Gastroesophageal sphincter (tissue), 4 donors: ENCODE measurements at places on chromosomes 5 and 9.
A peak's percentile ranks its signal among the peaks of the same experiment; 100 is the strongest.

DNA sequence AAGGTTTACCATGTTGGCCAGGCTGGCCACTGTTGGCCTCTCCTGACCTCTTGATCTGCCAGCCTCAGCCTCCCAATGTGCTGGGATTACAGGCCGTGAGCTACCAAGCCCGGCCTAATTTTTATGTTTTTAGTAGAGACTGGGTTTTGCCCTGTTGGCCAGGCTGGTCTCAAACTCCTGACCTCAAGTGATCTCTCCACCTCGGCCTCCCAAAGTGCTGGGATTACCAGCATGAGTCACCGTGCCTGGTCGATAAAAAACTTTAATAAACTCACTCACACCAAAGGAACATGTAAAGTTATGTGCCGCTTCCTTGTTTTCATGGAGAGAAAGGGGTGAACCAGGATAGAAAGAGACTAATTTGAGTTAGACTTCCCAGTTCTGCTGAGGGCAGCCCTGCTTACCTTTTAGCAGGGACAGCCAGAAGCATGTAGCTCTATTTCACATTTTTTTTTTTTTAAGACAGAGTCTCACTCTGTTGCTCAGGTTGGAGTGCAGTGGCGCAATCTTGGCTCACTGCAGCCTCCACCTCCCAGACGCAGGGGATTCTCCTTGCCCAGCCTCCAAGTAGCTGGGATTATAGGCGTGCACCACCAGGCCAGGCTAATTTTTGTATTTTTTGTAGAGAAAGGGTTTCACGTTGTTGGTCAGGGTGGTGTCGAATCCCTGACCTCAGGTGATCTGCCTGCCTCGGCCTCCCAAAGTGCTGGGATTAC is 11.4 kb upstream of the HAUS6 start:
- no peaks in the 10 kb centered on the region for H3K4me1 ChIP-seq
- no peak overlapping the region for H3K4me3 ChIP-seq
- ATAC-seq: no peak
- no peak overlapping the region for H3K27ac ChIP-seq

DNA sequence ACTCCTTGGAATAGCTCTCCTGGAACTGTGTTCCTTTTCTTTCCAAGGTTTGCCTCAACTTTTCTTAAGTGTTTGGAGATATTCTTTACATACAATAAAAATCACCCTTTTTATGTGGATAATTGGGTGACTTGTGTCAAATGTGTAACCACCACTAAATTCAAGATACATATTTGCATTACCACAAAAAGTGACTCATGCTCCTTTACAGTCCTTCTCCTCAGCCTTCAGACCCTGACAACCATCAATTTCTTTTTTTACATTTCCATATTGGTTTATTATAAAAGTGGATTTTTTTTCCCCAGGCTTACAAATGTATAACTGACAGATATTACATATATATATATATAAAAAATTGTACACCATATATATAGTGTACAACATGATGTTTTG is 372.0 kb upstream of the KCNN2 start:
- no peak overlapping the region for H3K4me3 ChIP-seq
- no peak for ATAC-seq
- no peaks in the 10 kb centered on the region for H3K4me1 ChIP-seq
- H3K27me3 ChIP-seq: no peaks in the 10 kb centered on the region
- no peak overlapping the region for H3K27ac ChIP-seq
- H3K36me3 ChIP-seq: no peaks in the 10 kb centered on the region

GRCh38 chr5:143641549-143642355 is 170.2 kb upstream of the HMHB1 start:
- no peaks in the 10 kb centered on the region for H3K36me3 ChIP-seq
- H3K27me3 ChIP-seq: no peaks in the 10 kb centered on the region
- no peak overlapping the region for H3K4me3 ChIP-seq
- no peaks in the 10 kb centered on the region for H3K4me1 ChIP-seq
- ATAC-seq: no peak
- H3K27ac ChIP-seq: no peak overlapping the region

DNA sequence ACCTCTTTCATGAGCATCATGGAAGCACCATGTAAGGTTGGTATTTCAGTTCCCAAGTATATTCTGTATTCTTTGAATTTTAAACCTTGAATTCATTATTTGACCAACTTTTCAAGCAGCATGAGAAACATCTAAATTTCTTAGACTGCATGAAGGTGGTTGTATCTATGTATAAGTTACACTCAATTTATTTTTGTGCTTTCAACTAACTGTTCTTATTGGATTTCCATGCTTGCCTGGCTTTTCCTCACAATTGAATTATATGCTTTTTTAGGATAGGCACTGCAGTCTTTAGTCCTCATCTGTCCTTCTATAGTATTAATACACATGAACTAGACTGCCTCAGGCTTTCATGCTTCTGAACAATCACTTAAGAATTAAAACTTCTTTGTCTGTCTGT is 134.0 kb downstream of the CEP120 start:
- no peaks in the 10 kb centered on the region for H3K36me3 ChIP-seq
- no peak overlapping the region for H3K27ac ChIP-seq
- no peak for ATAC-seq
- no peak overlapping the region for H3K4me3 ChIP-seq
- no peaks in the 10 kb centered on the region for H3K4me1 ChIP-seq
- H3K27me3 ChIP-seq: peaks cover 3% of the 10 kb centered on the region

- no peak overlapping the region for H3K27ac ChIP-seq
- H3K27me3 ChIP-seq: peaks cover 94% of the 10 kb centered on the region
- H3K4me1 ChIP-seq: peaks cover 4% of the 10 kb centered on the region
- no peak for ATAC-seq
- H3K36me3 ChIP-seq: no peaks in the 10 kb centered on the region
- H3K4me3 ChIP-seq: no peak overlapping the region
Measured at GRCh38 chr9:133614056-133614455, 4.9 kb upstream of the FAM163B start.

GRCh38 chr5:142789206-142789605 is 19.0 kb downstream of the ARHGAP26 start:
- no peak overlapping the region for H3K27ac ChIP-seq
- no peaks in the 10 kb centered on the region for H3K36me3 ChIP-seq
- no peaks in the 10 kb centered on the region for H3K27me3 ChIP-seq
- no peaks in the 10 kb centered on the region for H3K4me1 ChIP-seq

DNA sequence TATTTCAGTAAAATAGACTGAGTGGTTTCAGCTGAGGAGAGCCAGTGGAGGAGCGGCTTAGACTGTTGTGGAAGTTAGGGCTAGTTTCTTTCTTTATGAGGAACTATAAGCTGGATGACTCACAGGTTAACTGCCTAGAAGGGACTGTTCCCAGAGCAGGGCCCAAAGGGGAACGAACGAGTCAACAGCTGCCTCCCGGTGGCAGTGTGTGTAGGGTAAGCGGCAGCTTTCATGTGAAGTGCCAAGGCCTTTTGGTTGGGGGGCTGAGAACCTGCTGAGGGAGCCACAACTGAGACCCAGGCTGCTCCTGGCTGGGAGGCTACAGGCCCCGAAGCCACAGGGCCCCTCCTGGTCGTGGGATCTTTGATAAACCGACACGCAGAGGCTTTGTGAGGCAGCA is 7.0 kb downstream of the SQSTM1 start:
- no peaks in the 10 kb centered on the region for H3K36me3 ChIP-seq
- peak overlapping the region; percentile 6 for H3K4me3 ChIP-seq
- no peak overlapping the region for H3K27ac ChIP-seq
- H3K4me1 ChIP-seq: no peaks in the 10 kb centered on the region

DNA sequence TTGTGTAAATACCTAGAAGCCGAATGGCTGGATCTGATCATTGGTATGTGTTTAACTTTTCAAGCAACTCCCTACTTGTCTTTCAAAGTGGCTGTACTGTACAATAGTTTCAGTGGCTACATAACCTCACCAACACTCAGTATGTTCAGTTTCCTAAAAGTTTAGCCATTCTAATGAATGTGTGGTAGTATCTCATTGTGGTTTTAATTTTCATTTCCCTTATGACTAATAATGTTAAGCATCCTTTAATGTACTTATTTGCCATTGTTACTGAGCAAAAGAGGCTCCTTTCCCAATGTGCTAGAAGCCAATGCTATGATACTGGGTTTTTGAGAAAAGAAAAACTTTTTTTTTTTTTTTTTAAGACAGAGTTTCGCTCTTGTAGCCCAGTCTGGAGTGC is 27.8 kb upstream of the ALDOB start:
- H3K4me3 ChIP-seq: no peak overlapping the region
- H3K4me1 ChIP-seq: no peaks in the 10 kb centered on the region
- no peaks in the 10 kb centered on the region for H3K36me3 ChIP-seq
- no peak for ATAC-seq

GRCh38 chr9:84435902-84436301 is 95.3 kb upstream of the SLC28A3 start:
- H3K36me3 ChIP-seq: no peaks in the 10 kb centered on the region
- H3K4me1 ChIP-seq: no peaks in the 10 kb centered on the region
- ATAC-seq: no peak
- no peaks in the 10 kb centered on the region for H3K27me3 ChIP-seq

GRCh38 chr5:72066705-72067107 is 40.6 kb upstream of the MAP1B start:
- no peaks in the 10 kb centered on the region for H3K27me3 ChIP-seq
- H3K36me3 ChIP-seq: no peaks in the 10 kb centered on the region
- no peaks in the 10 kb centered on the region for H3K4me1 ChIP-seq
- ATAC-seq: no peak
- H3K27ac ChIP-seq: no peak overlapping the region

GRCh38 chr9:93431539-93432105 is 19.9 kb upstream of the FAM120A start:
- ATAC-seq: no peak
- no peaks in the 10 kb centered on the region for H3K4me1 ChIP-seq
- H3K4me3 ChIP-seq: no peak overlapping the region
- H3K36me3 ChIP-seq: no peaks in the 10 kb centered on the region
- no peak overlapping the region for H3K27ac ChIP-seq

DNA sequence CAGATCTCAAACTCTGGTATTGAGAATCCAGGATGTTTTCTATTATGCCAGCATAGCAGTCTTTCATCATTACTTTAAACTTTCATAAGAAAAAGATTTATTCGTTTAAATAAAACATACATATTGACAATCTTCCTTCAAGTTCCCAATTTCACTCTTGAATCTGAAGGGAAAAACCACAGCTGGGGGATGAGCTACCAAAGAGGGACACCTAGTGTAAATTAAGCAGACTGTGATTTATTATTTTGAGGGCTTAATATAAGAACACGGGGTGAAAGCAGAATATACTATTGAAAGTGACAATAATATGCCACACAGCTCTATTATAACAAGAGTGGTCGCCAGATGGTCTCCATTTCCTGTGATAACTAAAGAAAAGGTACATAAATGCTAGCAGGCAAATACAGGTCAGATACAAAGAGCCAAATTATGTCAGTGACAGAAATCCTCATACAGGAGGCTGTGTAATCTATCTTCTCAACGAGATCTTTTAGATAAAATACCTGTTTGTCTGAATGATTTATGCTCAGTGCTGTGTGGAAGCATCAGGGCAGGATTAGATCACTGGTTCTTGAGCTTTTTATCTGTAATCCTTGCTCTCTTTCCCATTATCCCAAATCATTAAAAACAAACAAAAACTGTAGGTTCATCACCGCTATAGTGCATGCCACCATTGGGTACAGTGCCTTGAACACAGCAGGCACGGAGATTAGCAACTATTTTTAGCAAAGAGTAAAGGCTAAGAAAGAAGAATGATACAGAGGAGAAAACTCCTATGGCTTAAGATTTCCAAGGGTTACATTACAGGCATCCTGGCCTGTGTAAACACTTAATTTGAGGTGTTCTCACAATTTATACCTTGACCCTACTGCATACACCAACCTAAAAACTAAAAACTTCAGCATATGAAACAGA is 116.6 kb downstream of the DROSHA start:
- H3K27me3 ChIP-seq: no peaks in the 10 kb centered on the region
- H3K36me3 ChIP-seq: no peaks in the 10 kb centered on the region
- ATAC-seq: no peak
- no peaks in the 10 kb centered on the region for H3K4me1 ChIP-seq
- H3K4me3 ChIP-seq: no peak overlapping the region
- H3K27ac ChIP-seq: no peak overlapping the region

- no peak overlapping the region for H3K27ac ChIP-seq
- no peaks in the 10 kb centered on the region for H3K36me3 ChIP-seq
- H3K4me3 ChIP-seq: no peak overlapping the region
- peaks cover 2% of the 10 kb centered on the region for H3K4me1 ChIP-seq
Measured at GRCh38 chr5:176676361-176676824, 29.1 kb downstream of the TSPAN17 start.

DNA sequence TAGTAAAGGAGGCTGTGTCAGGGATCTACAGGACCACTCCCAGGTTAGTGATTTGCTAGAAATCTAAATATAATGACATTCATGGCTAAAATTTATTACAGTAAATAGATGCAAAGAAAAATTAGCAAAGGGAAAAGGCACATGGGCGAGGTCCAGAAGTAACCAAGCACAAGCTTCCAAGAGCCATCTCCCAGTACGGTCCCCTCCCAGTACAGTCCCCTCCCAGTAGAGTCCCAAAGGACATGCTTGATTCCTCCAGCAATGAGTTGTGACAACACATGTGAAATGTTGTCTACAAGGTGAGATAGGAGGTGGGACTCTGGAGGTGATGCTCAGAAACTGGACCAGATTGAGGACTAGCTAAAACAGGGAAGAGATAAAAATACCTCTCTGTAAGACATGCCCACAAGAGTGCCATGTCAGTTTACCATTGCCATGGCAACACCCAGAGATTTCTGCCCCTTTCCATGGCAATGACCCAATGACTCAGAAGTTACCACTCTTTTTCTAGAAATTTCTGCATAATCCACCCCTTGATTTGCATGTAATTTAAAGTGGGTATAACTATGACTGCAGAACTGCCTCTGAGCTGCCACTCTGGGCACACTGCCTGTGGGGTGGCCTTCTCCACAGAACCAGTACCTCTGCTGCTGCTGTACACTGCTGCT is 27.9 kb upstream of the CEMIP2 start:
- no peaks in the 10 kb centered on the region for H3K36me3 ChIP-seq
- no peaks in the 10 kb centered on the region for H3K4me1 ChIP-seq
- H3K27me3 ChIP-seq: no peaks in the 10 kb centered on the region
- H3K27ac ChIP-seq: no peak overlapping the region
